Fibroblast of villous mesenchyme (primary cell): ENCODE measurements at places on chromosomes 5 and 9.

DNA sequence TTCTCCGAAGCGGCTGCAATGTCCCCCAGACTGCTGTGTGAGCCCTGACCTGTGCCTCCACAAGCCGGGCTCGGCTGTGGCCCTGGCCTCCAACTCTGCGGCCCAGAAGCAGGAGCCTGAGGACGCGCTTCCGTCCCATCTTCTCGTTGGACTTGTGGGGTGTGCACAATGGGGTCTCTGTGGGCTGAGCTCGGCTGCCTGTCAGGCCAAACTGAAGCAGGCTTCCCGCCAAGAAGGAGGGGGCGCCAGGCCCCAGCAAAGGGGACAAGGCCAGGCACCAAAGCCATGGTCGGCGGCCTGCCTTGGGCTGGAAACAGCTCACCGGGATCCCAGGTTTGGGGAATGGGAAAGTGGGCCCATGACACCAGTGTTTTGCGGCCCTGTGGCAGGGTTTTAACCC, 4.1 kb downstream of the NOTCH1 start:
- DNase-seq: no peak

GRCh38 chr5:128586848-128587247, 48.8 kb upstream of the FBN2 start:
- peak; percentile 33 for DNase-seq

- DNase-seq: peak; percentile 53
Measured at GRCh38 chr9:16119261-16120230, 566.7 kb downstream of the CCDC171 start.

GRCh38 chr5:54454602-54455001, 897 bp upstream of the HSPB3 start:
- no peak for DNase-seq

GRCh38 chr5:122030251-122030650, 47.8 kb downstream of the LOX start:
- DNase-seq: peak; percentile 74

DNA sequence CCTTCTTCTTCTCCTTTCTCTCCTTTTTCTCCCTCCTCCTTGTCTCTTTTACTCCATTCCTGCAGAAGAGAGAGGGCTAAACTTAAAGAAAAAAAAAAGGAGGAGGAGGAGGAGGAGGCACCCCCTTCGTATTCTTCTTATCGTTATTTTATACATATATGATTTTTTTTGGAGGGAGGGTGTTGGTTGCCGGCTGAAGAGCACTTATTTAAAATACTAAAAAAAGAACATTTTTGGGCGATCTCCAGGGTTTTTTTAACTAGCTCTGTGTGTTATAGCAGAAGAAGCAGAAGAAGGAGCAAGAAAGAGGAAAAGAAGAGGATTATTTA, 381 bp downstream of the NR2F1 start:
- no peak for DNase-seq

- DNase-seq: no peak
Measured at GRCh38 chr5:1639757-1640156, 116.0 kb upstream of the LPCAT1 start.

- no peak for DNase-seq
Measured at GRCh38 chr5:108924457-108924961, 176.8 kb downstream of the FER start.

DNA sequence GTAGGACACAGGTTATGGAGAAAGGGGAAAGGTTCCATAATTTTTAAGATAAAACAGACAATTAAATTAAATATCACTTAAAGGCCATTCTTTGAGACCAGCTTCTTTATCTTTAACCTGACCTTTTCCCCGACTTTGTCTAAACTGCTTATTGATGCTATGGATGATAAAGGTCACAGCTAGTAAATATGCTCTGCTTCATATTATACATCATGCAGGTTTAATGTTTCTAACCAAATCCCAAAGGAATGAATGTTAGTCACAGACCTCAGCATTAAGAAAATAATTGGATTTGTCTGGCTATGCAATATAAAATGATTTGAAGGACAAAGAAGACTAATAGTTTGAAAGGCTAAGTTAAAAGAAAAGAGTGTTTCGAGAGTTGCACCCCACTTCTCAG, 147.6 kb downstream of the ST8SIA4 start:
- DNase-seq: no peak

GRCh38 chr5:127660047-127660733, 11.3 kb downstream of the CTXN3 start:
- DNase-seq: no peak

DNA sequence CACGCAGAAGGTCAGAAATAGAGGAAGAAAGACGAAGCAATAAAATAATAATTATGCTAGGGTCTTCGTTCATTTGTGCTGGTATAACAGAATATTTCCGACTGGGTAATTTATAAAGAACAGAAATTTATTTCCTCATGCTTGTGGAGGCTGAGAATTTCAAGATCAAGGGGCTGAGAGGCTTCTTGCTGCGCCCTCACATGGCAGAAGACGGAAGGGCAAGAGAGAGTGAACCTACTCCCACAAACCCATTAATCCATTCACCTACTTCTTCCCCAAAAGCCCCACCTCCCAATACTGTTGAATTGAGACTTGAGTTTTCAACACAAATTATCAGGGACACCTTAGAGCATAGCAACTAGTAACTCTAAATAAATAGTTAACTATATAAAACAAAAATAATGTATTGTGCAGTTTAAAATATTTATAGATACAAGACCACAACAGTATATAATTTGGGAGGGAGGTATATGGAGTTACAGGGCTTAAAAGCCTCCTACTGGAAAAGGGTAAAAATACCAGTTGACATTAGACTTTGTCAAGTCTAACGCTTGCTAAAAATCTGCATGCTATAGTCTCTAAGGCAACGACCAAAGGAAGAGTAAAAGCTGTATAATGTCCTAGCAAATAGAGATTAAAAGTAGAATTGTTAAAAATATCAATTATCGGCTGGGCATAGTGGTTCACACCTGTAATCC, 40.3 kb upstream of the NAA35 start:
- peak; percentile 59 for DNase-seq

- DNase-seq: no peak
Measured at GRCh38 chr5:57947181-57947580, 464.6 kb upstream of the ACTBL2 start.
